NCI-H774 (cell line): ENCODE measurements at places on chromosomes 2 and 18.

DNA sequence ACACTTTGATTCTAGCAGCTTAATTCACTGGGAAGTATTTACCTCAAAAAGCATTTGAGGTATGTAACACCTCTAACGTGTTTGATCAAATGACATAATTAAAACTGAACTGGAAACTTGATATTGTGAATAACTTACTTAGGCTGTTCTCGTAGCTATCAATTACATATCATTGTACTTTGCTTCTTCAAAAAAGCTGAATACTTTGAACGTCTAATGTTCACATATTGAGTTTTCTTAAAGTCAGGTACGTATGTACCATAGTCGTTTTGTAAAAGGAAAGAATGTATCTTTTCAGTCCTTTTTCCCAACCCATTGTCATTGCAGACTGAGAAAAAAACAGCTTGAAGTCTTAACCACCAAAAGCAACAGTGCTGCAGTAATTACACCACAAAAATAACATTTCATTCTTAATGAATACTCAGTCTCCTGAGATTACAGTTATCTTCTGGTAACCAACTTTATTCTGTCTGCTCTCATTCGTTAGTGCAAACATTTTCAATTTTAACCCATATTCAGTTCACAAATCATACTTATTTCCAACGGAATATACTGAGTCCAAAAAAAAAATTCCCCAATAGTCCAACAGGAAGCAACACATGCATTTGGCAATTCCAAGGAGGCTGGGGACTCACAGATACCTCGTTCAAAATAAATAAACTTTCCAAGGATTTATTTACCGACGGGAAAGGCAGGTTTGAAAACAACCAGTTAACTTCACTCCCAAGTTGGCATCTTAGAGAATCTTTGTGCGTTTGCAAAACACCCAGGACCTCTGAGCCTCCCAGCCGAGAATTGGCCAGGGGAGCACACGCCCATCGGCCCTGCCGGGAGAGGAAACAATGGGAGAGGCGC, 1.1 kb downstream of the CHN1 start:
- DNase-seq, result no peak

- DNase-seq, result no peak
Observed at GRCh38 chr18:79121746-79122474, 52.7 kb downstream of the ATP9B start.

- DNase-seq, result no peak
Observed at GRCh38 chr2:1222056-1222455, 191.2 kb upstream of the TPO start.

DNA sequence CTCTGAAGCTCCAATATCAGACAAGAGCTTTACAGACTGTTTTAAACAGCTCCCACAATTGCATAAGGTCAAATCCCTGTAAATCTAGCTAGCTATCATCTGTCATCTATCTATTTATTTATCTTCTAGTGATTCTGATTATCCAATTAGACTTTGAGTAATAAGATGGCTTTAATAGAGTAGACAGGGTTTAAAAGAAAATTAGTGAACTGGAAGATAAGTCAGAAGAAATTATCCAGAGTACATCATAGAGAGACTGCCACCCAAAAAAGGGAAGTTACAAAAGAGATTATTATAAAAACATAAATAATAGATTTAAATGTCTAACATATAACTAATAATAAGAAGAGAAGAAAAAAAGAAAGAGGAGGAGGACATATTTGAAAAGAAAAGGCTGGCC, 8.0 kb upstream of the ZC3H8 start:
- DNase-seq, result no peak

GRCh38 chr2:204931562-204931961, 386.3 kb downstream of the PARD3B start:
- no peak for DNase-seq

DNA sequence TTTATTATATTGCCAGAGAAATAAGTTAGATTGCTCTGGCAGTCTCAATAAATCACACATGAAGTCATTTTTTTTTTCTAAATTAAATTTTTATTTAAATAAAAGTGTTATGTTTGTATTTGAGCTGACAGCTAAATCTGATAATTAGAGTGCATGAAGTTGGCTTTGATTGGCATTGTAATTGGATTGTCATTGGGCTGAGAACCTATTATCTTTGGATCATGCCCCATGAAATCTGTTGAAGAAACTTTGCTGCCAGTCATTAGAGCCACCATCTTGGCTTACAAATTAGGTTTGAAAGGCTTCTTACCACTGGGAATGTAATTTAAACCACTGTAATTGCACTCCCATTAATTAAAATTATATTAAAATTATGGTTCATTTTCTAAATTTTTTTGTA, 507.9 kb upstream of the FANCL start:
- DNase-seq, result no peak

GRCh38 chr2:67503066-67503795, 106.1 kb downstream of the ETAA1 start:
- no peak for DNase-seq

GRCh38 chr18:24837066-24837465, 376.6 kb downstream of the HRH4 start:
- no peak for DNase-seq

DNA sequence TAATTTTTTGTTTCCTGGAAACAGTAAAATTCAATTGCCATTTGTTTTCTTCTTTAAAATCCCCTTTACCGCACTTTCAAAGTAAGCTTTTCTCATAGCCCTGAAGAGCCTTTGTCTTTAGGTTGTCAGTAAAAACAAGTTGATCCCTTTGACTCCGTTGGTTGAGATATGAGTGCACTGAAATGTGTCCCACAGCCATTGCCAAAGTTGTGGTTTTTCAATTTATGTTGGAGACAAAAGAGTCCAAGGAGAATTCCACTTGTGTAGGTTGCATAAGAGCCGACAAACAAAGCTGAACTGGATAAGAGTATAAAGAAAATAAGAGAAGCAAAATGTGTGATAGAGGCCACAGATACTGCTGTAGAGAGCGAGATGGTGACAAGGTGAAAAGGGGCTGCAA, 26.1 kb upstream of the HNMT start:
- no peak for DNase-seq

DNA sequence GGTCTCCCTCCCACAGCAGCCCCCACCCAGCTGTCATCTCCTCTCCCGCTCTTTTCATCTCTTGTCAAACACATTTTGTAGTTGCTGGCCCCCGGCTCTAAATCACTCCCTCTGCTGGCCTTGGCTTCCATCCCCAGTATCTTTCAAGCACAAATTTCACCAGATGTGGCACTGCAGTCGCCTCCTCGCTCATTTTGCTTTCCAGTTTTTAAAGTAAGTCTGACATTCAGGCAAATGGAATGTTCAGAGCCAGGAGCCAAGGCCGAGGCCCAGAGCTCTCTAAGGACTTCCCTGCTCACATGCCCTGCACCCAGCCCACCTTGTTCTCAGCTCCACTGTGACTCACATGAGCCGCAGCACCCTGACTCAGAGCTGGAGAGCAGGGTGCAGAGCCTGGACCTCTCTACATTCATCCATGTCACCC, 158.4 kb downstream of the GALNT14 start:
- DNase-seq, result no peak

GRCh38 chr18:35043207-35043606, 2.0 kb downstream of the MAPRE2 start:
- DNase-seq, result no peak

DNA sequence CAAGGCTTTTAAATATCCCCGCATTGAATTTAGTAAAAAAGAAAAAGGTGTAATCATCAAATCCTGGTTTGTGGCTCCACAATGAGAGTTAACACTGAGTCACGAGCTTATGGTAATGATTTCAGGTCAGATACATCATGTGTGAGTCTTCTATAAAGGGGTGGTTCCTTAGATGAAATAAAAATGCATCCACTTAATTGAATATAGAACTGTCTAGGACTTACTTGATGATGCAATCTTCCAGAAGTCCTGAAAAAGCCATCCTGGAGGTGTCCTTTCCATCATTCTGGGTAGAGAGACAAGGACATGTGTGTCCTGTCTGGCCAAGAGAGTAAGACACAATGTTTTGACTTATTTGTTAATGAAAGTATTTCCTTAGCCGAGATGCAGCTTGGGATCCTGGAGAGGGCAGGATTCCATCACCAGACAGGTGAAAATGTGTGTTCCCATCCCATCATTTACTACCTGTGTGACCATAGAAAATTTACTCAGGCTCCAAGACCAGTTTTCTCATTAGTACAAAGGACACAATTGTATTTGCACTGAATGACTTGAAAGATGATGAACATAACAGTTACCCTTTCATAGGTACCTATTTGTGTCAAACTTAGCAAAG, 1539.8 kb upstream of the PIK3C3 start:
- DNase-seq, result no peak

DNA sequence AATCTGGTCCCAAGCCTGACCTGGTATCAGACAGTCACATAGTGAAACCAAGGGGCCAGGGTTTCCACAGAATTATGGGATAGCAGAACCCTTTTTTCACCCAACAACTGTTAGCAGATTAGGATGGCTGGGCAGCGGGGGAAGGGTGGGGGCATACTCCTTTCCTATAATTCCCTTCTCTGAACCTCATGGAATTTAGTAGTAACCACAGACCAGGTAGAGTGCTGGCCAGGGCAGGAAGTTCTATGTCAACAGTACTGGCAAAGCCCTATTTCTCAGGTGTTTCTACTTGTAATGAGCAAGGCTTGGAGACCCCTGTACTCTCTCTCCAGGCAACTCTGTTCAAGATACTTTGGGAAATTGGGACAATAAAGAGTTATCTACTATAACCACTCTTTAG, 174.6 kb downstream of the THADA start:
- no peak for DNase-seq

- no peak for DNase-seq
Observed at GRCh38 chr2:46979571-46979979, 64.0 kb upstream of the MCFD2 start.

GRCh38 chr2:11651856-11652548, 18.0 kb downstream of the NTSR2 start:
- no peak for DNase-seq

- peak; percentile 42 for DNase-seq
Observed at GRCh38 chr2:233857511-233858141, 3.3 kb upstream of the HJURP start.

GRCh38 chr2:190986221-190986953, 27.6 kb downstream of the STAT1 start:
- DNase-seq, result no peak
